ENCODE measurements at places on chromosomes 13 and 19. TPM values are rescaled to one million over a fixed set of nuclear protein-coding genes. Genes with fewer than 3 reads are reported as not detected.

TRPM4 gene
- 5.0 TPM for total RNA-seq

PLIN4 gene
- 1.4 TPM for total RNA-seq

SRRM5 gene
- not detected for total RNA-seq

DNAAF3 gene
- total RNA-seq: 7.0 TPM

- DNase-seq: no peak
Observed at GRCh38 chr13:33129094-33129832, 113.0 kb downstream of the KL start.

DNA sequence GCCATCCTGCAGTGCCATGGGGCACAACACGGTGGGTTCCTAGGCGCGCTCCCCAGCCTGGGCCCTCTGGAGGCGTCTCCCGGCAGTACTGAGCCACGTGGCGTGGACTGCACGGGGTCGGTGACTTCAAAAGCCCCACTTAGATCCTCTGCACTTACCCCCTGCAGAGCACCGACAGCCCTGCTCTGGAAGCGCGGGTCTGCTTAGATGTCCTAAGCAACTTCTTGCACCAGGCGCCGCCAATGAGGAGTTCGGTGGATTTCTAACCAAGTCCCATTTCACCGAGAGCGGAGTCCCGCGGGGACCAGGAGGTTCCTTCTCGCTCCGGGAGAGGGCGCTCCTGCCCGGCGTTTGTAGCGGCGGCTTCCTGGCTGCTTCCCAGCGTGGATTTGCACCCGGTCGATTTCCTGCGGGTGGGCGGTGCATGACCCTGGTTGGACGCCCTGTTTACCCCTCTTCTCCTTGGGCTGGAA lies 25.2 kb upstream of the ZNF845 start:
- no peak for DNase-seq

DNA sequence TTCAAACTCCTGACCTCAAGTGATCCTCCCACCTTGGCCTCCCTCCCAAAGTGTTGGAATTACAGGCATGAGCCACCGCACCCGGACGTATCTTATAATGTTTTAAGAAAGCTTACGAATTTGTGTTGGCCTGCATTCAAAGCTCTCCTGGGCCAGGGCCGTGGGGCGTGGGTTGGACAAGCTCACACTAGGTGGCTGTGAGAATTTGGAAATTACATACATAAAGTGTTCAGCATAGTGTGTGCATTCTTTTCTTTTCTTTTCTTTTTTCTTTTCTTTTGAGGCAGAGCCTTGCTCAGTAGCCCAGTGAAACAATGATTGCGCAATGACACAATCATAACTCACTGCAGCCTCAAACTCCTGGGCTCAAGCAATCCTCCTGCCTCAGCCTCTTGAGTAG lies 2.6 kb downstream of the ZSWIM4 start:
- peak; percentile 79 for DNase-seq

DNA sequence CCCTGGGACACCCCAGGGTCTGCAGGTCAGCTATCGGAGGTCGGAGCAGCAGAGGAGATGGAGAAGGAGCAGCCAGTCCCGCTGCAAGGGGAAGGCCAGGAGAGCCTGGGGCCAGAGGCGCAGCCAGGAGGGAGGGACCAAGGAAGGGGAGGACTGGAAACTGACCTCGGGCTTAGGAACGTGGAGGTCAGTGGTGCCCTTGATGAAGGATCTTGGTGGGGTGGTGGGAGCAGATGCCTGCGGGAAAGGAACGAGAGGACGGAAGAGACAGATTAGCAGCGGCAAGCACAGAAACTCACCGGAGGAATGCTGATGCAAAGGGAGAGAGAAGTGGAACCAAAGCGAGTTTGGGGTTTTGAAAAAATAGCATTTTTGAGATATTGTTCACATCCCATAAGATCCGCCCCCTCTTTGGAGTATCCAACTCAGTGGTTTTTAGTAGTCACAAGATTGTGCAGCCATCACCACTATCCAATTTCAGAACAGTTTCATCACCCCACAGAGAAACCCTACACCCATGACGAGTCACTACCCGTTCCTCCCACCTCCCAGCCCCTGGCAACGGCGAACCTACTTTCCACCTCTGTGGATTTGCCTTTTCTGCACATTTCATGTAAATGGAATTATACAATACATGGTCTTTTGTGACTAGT lies 22.1 kb downstream of the PLEKHF1 start:
- DNase-seq: peak; percentile 97

DNA sequence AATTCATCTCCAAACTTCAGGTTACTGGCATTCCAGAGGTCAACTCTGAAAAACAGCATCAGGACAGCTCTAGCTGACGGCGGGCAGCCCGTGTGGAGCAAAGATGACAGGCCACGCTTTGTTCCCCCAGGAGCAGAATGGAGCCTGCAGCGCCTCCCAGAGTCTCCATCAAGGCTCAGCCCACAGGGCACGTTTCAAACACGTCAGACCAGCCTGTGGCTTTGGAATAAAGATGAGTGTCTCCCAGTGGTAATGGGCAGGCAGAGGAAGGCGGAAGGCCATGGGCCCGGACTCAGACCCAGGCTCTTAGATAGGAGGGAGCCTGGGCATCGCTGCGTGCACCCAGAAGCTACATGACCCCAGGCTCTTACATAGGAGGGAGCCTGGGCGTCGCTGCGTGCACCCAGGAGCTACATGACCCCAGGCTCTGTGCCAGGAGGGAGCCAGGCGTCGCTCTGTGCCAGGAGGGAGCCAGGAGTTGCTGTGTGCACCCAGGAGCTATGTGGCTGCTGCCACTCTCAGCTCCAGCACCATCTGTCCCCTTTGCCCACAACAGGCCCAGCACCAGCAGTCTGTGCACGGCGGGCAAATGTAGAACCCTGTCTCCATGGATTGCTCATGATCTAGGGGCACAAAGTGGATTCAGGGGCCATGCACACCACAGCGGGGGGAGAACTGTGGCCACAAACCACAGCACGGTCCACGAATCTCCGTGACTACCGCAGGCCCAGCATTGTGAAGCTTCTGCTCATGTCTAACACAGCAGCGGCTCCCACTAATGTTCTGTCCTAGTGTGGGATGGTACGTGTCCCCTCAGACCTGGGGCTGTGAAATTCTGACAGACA lies 47.8 kb upstream of the C13orf46 start:
- no peak for DNase-seq

GRCh38 chr19:8022275-8022674 lies 16.8 kb upstream of the ELAVL1 start:
- no peak for DNase-seq

- no peak for DNase-seq
Observed at GRCh38 chr13:77513719-77514335, 21.7 kb upstream of the SCEL start.

DNA sequence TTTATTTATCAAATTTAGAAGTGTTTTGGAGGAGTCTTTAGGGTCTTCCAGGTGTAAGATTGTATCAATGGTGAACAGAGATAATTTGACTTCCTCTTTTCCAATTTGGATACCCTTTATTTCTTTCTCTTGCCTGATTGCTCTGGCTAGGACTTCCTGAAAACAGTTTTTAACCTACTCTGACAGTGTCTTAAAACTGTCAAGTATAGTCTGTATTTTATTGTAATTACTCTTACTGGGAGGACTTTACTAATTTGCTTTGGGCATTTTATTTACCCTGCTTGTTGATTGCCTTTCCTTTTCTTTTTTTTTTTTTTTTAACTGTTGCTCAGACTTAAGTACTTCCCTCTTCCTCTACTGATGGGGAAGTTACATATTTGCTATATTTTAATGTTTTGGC lies 81.3 kb downstream of the URI1 start:
- no peak for DNase-seq

DNA sequence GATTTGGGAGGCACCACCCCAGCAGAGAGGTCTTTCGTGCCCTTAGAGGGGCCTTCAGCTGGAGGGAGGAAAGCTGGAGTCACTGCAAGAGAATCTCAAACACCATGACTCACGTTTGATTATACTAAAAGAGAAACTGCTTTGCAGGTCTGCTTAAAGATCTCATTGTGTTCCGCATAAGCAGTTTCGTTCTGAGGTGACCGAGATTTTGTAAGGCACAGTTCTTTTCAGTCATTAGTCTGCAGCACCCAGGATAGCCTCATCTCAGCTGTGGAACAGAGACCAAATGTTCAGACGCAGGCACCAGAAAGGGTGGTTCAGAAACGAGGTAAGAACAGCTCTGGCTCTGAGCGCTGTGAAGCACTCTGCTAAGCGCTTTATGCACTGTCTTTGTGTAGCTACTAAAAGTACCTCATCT lies 71.2 kb upstream of the GTF3A start:
- DNase-seq: peak; percentile 60

DNA sequence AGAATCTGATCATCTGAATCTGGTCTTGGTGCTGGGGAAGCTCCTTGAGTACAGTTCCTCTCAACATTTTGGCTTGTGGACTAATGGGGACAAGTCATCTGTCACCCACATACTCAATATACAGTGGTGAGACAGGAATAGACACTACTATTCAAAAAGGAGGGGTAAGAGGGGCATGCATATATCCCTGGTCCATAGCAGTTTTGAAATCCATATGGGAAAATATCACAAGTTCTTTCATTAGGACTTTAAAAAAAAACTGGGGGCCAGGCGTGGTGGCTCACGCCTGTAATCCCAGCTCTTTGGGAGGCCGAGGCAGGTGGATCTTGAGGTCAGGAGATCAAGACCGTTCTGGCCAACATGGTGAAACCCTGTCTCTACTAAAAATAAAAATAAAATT lies 20.3 kb upstream of the PPP5C start:
- DNase-seq: no peak

DNA sequence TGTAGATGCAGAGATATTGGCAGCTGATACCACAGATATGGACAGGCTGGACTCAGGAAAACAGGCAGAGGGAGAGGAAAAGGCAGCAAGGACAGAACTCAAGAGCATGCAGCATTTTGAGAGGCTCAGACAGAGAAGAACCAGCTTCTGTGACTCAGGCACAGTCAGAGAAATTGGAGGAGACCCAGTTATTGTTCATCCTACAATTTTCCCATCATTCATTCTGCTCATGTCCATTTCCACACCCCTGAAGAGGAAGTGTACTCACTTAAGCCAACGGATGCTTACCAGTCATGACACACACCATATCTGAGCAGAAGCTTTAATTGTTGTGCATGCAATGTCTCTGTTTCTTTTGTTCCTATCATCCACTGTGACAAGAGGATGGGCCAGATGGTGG lies 359.8 kb upstream of the HTR2A start:
- no peak for DNase-seq

GRCh38 chr13:40228496-40228895 lies 437.9 kb downstream of the FOXO1 start:
- peak; percentile 10 for DNase-seq

- DNase-seq: no peak
Observed at GRCh38 chr19:4506449-4507149, 11.7 kb downstream of the PLIN4 start.

GRCh38 chr13:46202188-46202795 lies 9.4 kb upstream of the LRRC63 start:
- no peak for DNase-seq

DNA sequence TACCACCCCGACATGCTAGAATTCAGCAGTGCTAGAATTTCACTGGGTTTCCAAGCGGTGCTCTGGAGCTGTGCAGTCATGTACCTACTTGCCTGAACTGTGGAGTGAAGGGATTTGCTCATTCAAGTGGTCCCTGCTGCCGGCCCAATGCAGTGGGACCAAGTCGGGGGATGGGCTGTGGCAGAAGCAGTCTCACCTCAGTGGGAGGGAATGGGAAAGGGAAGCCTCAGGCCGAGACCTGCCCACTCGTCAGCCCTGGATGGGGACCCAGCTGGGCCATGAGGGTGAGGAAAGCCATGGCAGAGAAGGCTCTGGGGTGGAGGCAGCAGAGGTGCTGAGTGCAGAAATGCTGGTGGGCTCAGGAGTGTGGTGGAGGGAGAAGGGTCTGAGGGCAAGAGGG lies 14.9 kb downstream of the KLHL26 start:
- DNase-seq: no peak

DNA sequence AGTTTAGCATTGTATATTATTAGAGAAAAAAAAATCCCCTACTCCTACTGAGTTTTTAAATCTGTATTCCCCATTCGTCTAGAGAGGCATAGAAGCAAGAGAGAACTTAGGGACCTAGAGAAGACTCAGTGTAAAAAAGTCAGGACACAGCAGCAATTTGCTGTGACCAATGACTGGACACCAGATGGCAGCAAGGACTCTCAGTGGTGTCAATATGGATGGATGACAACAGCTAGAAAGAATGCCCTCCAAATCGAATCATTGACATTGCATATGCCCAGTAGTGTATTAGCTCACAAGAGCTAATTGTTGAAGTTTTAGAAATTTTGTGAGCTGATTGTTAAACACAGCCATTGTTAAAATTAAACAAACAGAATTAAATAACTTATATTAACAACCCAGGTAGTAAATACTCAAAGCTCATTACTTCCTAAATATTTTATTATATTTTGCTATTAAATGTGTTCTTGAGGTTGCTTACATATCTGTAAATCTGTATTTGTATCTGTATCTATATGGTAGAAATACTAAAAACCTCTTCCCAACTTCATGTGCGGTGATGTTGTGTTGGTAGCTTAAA lies 43.9 kb downstream of the SIAH3 start:
- peak; percentile 36 for DNase-seq
